Skin of body (tissue), 3 donors: ENCODE measurements at places on chromosomes 6 and 20. TPM values are rescaled to one million over a fixed set of nuclear protein-coding genes. Genes with fewer than 3 reads are reported as not detected.

SYCP2 gene
- 5.8 TPM for total RNA-seq

VWA7 gene
- total RNA-seq, result 0.99 TPM

DNA sequence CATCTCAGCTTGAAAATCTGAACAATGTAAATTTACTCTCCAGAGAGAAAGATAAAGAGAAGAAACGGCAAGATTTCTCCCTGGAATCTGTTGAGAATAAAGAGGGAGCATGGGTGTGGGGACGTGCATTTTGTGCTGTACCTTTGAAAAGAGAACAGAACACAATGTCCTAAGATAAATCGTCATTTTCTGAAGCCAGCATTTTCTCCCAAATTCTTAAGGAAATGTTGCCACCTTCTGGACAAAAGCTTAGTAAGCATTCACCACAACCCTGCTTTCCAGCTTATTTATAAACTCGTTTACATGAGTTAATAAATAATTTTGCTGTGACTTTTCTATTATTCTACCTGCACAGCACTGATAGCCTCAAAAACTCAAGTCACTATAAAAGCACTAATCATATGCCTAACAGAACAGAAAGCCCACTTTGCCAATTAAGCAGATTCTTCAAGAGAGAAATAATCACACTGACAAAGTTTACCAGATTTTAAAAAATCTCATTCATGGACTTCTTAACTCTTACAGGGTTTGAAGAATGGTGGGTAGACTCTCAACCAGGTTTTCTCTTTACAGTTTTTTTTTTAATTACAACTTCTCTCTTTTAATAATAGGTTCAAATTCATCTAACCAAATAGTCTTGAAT lies 155.8 kb downstream of the MBOAT1 start:
- peak; percentile 22 for DNase-seq

DNA sequence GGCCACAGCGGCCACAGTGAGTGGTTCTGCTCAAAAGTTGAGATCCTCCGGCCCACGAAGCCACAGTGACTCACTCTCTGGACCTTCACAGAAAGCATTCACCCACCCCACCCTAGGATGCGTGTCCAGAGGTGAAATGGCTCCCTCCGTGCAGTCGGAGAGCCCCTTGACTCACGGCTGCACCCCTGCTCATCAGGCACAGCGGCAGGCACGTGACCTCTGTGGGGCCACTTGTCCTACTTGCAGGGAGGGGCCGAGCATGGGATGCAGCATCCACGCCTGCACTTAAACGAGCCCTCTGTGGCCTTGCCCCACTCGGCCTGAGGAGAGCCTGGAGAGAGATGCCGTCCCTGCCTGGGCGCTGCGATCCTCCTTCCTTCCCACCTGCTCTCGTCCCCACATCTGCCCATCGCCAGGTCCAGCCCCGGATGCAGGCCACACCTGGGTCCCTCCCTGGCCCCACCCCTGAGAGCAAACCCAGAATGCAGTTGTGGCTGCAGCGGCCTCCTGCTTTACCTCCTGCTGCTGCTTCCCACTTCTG lies 28.7 kb downstream of the NTSR1 start:
- DNase-seq, result no peak

- DNase-seq, result no peak
These were observed 31.4 kb downstream of the PTPN1 start for GRCh38 chr20:50541606-50542041.

- DNase-seq, result no peak
These were observed 197.7 kb downstream of the ARID1B start for GRCh38 chr6:156974830-156975261.

DNA sequence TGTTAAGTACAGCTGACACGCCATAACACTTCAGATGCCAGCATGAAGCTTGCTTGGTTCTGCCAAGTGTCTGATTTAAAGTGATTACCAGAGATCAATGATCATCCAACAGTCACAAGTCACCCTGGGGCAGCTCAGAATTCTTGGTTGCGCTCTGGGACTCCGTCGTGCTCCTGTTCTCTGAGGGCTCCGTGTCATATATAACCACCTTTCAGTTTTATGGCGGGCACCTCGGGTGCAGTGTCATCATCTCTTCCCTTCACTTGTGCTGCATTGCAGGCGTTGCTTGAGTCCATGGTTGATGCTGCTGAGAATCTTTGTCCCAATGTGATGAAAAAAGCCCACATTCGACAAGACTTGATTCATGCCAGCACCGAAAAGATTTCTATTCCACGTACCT lies 101.4 kb upstream of the SCGN start:
- no peak for DNase-seq

DNA sequence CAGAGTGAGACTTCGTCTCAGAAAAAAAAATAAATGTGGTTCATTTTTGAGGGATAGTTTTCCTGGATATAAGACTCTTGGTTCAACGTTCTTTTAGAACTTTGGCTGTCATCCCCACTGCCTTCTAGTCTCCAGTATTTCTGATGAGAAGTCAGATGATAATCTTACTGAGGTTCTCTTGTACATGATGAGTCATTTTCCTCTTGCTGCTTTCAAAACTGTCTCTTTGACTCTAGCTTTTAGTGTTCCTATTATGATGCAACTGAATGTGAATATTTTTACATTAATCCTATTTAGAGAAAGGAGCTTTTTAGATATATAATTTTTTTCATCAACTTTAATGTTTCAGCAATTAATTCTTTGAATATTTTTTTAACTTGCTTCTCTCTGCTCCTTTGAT lies 46.0 kb upstream of the OR14J1 start:
- DNase-seq, result no peak

GRCh38 chr6:1437553-1438406 lies 48.4 kb downstream of the FOXF2 start:
- no peak for DNase-seq

- DNase-seq, result no peak
These were observed 119.8 kb downstream of the IPCEF1 start for GRCh38 chr6:154236646-154237301.

DNA sequence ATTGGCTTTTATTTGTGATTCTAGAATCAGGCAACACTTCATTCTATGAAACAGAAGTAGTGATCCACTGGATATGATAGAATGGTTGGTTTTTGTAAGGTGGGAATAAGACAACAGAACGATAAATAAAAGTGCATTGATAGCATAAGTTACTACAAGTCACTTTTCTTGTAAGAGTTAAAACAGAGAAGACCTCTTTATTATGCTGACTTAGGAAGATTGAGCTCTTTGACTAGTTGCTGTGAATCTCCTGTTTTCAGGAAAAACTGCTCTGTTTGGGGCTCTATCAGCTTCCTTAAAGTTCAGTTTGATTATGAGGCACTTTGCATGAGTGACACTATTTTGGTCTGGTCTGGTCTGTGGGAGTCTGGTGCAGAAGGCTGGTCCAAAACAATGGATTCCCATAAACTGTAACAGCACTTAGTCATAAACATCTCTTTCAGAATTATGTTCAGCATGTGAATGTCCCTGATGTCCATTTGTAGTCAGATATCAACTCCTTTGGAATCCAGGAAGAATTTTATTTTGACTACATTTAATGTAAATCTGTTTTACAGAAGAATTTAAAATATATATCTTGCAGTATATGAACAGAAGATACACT lies 35.0 kb upstream of the DSE start:
- DNase-seq, result no peak

DNA sequence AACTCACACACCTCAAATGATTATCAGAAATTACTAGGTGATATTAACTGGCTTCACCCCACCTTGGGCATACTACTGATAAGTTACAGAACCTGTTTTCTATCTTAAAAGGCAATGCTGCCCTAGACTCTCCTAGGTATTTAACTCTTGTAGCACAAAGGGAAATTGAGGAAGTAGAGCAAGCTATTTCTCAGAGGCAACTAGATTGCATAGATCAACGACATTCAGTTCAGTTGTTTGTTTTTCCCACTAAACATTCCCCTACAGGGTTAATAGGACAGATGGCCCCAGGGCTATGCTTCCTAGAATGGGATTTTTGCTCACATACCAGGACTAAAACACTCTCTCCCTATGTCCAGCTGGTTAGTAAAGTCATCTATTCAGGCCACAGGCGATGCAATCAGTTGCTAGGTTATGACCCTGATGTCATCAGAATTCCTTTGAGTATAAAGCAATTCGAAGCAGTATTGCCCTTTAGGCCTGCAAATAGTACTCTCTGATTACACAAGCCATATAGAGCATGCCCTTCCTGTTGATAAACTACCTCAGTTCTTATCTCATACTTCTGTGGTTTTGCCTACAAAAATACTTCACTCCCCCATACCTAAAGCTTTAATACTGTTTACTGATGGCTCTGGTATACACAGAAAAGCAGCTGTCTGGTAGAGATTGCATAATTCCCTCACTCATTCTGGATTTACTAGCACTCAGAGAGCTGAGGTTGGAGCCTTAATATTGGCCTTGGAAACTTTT lies 67.4 kb upstream of the ASCC3 start:
- no peak for DNase-seq

DNA sequence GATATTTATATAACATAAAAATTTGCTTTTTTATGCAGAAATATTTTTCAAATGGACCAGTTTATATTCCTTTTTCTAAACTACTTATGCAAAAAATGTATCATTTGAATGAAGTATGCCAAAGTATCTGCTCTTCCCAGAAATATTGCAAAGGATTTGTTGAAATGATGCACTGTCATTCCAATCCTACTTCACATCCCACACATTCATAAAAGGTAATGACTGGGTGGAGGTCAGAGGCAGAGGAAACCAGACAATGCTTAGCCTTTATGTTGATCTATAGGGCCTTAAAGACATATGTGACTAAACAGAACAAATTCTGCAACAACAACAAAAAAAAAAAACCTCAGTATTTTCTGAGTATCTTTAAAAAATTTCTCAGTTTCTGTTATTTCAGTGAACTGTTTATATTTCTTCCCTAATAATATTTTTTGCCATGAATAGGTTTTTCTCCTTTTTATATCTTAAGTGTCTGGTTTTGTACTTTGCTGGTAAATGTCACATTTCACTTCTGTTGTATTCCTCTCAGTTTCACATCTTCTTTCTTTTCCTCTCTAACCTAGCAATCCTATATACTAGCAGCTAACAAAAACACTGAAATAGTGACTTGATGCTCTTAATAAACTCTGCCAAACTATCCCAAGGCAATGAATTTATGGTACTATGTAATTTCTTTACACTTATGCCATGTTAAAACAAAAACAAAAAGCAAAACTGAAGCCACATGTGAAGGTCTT lies 374.1 kb downstream of the BCKDHB start:
- DNase-seq, result no peak

DNA sequence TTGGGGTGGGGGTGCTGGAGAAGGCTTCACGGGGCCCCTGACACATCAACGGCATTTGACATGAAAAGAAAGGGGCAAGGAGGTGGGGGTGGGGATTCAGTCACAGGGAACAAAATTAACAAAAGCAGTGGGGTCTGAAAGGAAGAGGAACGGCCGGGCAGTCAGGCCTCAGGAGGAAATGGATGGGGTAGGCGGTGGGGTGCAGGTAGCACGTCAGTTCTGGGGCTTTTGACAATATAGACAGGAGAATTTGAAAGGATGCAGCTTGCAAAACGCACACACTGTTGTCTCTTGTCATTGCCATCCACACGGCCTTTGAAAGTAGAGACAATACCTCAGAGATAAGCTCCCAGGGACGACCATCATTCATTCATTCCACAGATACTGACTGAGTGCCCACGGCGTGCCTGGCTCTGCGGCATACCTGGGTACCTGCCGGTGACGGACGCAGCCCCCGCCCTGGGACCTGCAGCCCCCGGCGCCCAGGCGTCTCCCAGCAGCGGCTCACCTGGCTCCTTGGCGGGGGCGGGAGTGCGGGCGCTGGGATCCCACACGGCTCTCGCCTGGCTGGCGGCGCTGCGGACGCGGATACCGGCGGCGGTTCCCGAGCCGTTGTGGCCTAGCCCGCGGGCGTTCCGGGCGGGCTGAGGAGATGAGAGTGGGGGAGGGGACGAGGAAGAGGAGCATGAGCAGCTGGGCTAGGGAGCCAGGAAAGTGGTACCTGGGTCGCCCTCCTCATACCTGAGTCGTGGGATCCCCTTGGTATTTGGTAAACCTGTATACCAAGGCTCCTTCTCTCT lies at the start of gene SLC26A8:
Gene SLC26A8 (minus strand): TSS at position 646 of the 800 bp plus-strand sequence. CDS start 4,934 bp downstream, outside the sequence.
- no peak for DNase-seq

DNA sequence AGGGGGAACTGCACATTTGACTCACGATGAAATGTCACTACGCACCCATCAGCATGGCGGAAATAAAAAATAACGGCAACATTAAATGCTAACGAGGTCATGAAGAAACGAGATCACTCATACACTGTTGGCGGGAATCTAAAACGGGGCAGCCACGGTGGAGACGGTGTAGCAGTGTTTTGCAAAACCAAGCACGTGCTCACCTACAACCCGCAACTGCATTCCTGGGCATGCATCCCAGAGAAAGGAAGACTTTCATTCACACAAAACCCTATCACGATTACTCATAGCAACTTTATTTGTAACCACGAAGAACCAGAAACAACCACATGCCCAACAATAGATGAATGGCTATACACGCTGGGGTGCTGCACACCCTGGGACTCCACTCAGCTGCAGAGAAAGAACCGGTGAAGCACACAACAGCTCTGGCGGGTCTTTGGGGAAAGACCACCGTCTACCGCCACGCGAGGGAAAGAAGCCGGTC lies 77.0 kb downstream of the YTHDF1 start:
- no peak for DNase-seq

GRCh38 chr6:166952121-166952520 lies 4.2 kb downstream of the RNASET2 start:
- DNase-seq, result no peak

DNA sequence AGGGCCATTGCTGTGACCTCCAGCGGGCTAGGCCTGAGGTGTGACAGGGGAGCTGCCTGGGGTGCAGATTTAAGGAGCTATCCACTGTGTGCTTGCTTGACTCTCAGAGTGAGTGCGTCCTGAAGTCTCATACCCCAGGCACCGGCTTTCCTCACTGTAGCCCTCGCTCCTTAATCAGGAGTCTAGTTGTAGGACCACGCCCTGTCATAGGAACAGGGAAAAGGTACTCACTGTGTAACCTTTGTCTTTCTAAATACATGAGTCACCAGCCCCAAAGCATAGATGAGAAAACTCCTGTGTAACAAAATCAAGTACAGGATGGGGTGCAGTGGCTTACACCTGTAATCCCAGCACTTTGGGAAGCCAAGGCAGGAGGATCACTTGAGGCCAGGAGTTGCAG lies 141.7 kb downstream of the TMEM242 start:
- no peak for DNase-seq

- no peak for DNase-seq
These were observed 595.9 kb upstream of the CHD6 start for GRCh38 chr20:42214074-42214473.
